ENCODE measurements at places on chromosomes 11 and 22. TPM values are rescaled to one million over a fixed set of nuclear protein-coding genes. Genes with fewer than 3 reads are reported as not detected.

GRCh38 chr11:73213196-73214143 lies 4.6 kb upstream of the P2RY2 start:
- peak; percentile 61 for DNase-seq

GRCh38 chr11:35491231-35491871 lies 34.1 kb downstream of the PAMR1 start:
- DNase-seq = peak; percentile 82

- peak; percentile 51 for DNase-seq
These were observed 27.9 kb downstream of the FAM83F start for GRCh38 chr22:40022536-40023240.

Gene SLC16A8
- total RNA-seq = not detected

- no peak for DNase-seq
These were observed 1.6 kb upstream of the TRIM5 start for GRCh38 chr11:5686426-5686825.

Gene PLAAT5
- not detected for total RNA-seq

- DNase-seq = no peak
These were observed 191.8 kb upstream of the E2F8 start for GRCh38 chr11:19432370-19433061.

Gene CNGA4
- under 0.01 TPM for total RNA-seq

DNA sequence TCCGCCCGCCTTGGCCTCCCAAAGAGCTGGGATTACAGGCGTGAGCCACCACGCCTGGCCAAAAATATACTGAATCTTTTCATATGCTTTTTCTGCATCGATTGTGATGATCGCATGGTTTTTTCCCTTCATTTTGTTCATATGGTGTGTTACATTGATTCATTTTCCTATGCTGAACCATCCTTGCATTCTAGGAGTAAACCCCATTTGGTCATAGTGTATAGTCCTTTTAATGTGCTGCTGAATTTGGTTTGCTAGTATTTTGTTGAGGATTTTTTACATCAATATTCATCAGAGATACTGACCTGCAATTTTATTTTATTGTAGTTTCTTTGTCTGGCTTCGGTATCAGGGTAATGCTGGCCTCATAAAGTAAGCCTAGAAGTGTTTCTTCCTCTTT lies 12.2 kb downstream of the WBP2NL start:
- DNase-seq = no peak

DNA sequence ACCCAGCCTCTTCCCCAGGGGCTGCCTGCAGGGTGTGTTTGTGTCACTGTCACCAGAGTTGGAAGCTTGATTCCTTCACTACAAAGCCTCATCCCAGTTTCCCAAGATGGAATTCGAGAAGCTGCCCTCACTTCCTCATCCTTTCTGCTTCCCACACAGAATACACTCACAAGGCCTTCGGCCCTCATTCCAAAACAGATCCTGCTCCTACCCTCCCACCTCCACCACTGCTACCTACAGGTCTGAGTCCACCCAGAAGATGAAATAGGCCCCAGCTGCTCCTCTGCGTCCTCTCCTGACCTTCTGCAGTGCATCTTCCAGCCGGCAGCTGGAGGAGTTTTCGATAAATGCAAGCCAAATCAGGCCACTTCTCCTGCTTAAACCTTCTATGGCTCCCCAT lies 6.8 kb upstream of the WNT7B start:
- peak; percentile 36 for DNase-seq

Gene PRSS23
- 826 TPM for total RNA-seq

DNA sequence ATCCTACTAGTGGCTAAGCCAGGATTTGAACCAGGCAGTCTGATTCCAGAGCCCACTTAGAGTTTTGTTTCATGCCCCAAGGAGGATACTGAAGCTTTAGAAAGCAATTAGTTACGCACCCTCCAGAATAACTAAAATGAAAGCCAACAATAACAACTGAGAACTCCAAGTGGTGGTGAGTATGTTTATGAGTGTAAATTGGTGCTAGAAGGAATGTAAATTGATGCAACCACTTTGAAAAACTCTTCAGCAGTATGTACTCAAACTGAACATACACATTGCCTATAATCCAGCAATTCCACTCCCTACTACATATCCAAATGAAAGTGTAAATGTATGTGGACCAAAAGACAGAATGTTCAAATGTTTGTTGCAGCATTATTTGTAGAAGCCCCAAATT lies 6.7 kb upstream of the ARL14EP start:
- no peak for DNase-seq

Gene TBX10
- not detected for total RNA-seq

Gene SNU13
- 58.0 TPM for total RNA-seq

- DNase-seq = peak; percentile 86
These were observed 1.3 kb downstream of the HIRA start for GRCh38 chr22:19429950-19430889.

DNA sequence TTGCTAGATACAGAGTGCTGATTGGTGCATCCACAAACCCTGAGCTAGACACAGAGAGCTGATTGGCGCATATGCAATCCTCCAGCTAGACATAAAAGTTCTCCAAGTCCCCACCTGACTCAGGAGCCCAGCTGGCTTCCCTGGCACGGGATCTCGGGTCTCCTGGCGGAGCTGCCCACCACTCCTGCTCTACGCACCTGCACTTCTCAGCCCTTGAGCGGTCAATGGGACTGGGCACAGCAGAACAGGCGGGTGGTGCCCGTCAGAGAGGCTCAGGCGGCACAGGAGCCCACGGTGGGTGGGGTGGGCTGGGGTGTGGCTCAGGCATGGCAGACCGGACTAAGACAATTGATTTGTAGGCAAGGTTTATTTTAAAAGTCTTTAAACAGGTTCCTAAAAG lies 1365.5 kb downstream of the FAM181B start:
- no peak for DNase-seq

DNA sequence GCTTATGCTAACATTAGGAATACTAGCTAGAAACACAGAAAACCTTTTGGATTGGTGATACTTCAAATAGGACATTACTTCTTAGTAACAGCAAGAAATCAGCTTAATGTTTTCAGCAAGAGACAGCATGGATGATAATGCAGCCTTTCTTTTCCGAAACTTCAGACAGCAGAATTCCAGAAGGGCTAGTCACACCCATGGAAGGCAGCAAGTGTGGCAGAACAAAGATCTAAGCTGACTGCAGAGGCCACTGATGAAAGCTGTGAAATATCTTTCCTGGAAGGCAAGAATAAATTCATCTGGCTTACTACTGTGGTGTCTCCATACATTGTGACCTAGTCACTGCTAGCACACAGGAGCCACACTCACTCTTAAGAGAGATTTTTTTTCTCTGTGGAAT lies 100.3 kb downstream of the CCDC83 start:
- no peak for DNase-seq

- no peak for DNase-seq
These were observed 195.7 kb downstream of the IGLL1 start for GRCh38 chr22:23384431-23384830.

Gene SLC22A8
- total RNA-seq = not detected

DNA sequence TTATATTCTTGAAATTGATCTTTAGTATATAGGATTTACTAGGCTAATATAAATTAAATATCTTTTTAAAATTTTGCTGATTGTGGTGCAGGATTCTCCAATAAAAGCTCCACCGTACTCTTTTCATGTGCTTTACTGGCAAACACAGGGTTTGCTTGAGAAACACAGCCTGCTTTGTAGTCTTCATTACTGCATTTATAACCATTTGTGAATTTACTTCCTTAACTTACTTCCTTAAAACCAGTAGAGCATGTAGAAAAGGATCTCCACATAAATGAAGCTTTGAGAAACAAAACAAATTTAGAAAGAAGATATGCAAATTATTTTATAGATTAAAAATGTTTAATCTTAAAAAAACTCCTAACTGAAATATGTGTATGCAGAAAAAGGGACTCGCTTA lies 28.8 kb downstream of the SWAP70 start:
- DNase-seq = no peak

- DNase-seq = no peak
These were observed 1134.1 kb upstream of the CCDC90B start for GRCh38 chr11:84420271-84420670.

GRCh38 chr11:17597770-17598169 lies 50.7 kb downstream of the OTOG start:
- DNase-seq = peak; percentile 58

- peak; percentile 56 for DNase-seq
These were observed 9.2 kb downstream of the HRAS start for GRCh38 chr11:526192-526591.

DNA sequence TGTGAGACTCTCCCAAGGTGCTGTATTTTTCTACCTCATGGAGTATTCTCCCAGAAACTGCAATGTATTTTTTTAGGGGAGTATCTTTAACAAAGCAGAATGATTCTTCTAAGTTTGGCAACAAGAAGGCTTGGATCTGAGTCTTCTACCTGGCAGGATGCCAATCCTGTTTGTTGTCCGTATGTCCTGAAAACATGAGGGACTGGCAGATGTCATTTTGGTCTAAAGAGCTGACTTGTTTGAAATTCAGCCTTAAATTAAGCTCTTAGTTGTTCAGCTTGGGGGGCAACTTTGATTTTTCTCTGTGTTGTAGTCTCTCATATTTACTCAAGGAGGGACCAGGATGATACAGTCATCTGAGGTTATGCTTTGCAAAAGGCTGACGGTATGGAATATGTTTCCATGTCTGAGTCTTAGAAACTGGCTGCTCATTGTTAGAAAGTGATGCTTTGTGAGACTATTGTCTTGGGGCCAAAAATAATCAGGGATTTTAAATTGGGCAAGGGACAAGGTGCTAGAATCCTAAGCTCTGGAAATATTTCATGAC lies 9.3 kb downstream of the MRPL16 start:
- DNase-seq = no peak

Gene FGF4
- total RNA-seq = not detected

Gene SMIM35
- not detected for total RNA-seq

Gene GRIA4
- not detected for total RNA-seq

Gene OR4C3
- total RNA-seq = not detected

Gene OR8D4
- under 0.01 TPM for total RNA-seq

DNA sequence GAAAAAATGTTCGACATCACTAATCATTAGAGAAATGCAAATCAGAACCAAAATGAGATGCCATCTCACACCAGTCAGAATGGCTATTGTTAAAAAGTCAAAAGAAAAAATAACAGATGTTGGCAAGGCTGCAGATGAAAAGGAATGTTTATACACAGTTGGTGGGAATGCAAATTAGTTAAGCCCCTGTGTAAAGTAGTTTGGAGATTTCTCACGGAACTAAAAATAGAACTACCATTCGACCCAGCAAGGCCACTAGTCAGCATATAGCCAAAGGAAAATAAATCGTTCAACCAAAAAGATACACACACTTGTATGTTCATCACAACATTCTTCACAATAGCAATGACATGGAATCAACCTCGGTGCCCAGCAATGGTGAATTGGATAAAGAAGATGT lies 503.2 kb downstream of the OPCML start:
- no peak for DNase-seq

DNA sequence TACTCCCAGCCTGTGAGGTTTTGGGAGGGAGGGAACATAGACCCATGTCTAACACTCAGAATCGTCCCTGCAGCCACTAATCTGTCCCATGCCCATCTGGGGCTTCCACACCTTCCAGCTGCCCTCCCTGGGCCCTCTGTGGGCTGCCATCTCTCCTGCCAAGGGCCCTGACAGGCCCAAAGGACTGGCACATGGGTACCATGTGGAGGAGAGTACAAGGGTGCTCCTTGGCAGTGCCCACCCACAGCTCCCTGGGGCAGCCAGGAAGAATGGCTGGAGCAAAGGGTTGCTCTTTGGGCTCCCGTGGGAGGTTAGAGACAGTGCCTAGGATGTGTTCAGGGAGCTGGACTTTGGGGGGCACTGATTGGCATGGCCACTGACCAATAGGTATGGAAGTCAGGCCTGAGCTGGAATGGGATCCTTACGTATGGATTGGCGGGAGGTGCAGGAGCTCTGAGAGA lies 56.8 kb downstream of the CD82 start:
- peak; percentile 35 for DNase-seq

Gene MUC2
- total RNA-seq = not detected

Gene GRM5
- total RNA-seq = not detected

DNA sequence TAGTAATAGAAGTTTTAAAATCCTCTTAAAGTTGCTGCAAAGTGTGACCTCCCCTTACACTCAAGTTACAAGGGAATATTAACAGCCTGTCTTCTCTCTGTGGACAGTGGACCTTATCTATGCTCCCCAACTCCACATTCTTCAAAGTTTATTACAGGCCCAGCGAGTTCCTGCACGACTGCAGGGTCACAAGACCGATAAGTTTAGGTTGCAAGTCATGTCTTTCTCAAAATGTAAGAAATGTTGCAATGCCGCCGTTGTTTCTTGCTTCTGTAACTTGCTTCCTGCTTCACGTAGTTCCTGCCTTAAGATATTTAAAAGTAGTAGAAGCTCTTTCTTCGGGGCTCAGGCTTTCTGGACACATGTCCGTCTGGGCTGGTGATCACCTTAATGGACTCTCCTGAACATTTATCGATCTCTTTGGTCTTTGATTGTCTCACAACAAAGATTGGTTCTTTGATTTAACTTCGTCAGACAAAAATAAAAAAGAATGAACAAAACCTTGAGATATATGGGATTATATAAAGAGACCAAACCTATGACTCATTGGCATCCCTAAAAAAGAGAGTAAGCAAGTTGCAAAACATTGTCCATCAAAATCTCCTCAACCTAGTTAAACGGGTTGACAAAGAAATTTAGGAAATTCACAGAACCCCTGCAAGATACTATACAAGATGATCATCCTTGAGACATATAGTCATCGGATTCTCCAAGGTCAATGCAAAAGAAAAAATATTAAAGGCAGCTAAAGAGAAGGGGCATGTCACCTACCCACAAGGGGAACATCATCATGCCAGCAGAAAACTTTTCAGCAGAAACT lies 45.4 kb upstream of the GLYAT start:
- DNase-seq = no peak

Data from osteoblast (primary cell).